ENCODE measurements at places on chromosomes 5 and 9.

GRCh38 chr5:97135868-97136267 is 6.5 kb downstream of the LIX1 start:
- no peak for DNase-seq

DNA sequence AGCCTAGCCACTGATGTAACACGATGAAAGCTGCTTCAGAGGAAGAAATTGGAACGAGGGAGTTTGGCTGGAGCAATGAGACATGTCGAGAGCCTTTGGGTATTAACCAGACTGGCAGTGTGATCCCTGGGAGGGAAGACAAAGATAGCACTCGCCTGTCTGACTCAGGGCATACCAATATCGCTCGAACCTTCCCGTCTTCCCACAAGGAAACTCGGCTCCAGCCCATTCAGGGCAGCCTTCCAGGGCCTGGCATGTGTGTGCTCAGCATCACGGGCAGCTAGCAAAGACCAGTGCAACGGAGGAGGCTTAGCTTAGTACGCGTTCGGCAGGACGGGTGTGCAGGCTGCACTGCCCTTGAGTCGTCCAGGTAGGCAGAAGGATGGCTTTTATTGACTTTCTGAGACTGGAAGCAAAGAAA is 356.9 kb upstream of the WWC1 start:
- no peak for DNase-seq

- no peak for DNase-seq
Measured at GRCh38 chr5:78235289-78235688, 59.2 kb downstream of the AP3B1 start.

DNA sequence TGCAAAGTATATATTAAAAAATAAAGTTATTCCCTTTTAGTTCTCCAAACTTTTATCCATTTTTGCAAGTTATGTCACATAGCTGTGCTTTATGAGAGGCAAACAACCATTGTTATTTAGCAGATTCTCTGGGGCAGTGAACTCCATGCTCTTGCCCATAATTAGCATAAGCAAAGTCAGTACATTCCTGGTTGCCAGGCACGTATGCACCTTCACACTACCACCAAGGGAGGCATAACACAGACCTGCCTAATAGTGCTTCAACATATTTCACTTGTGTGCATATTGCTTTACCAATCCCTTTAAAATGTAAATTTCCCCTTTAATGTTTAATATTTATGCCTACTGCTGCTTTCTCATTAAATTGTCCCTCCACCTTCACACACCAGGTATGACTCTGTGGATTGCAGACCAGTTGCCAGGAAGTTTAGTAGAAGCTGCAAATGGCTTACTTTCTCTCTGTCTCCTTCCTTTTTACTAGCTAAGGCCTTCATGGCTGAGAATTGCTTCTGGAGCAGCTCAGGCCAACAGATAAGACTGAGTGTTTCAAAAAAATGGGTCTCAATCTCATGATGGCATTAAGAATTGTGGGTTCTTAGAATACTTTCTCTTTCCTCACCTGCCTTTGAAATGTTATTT is 388.2 kb downstream of the PRR16 start:
- no peak for DNase-seq
